ENCODE measurements at places on chromosomes 12 and 14. TPM values are rescaled to one million over a fixed set of nuclear protein-coding genes. Genes with fewer than 3 reads are reported as not detected.

- no peak overlapping the region for H3K4me3 ChIP-seq
- DNase-seq, result no peak
- peaks cover 56% of the 10 kb centered on the region for H3K27me3 ChIP-seq
- H3K27ac ChIP-seq, result no peak overlapping the region
These were observed 92.5 kb upstream of the NAP1L1 start for GRCh38 chr12:76176940-76177339.

- no peaks in the 10 kb centered on the region for H3K4me1 ChIP-seq
- no peaks in the 10 kb centered on the region for H3K36me3 ChIP-seq
These were observed 1013.1 kb upstream of the TMEM132C start for GRCh38 chr12:127253797-127254327.

- no peak overlapping the region for H3K4me3 ChIP-seq
- no peaks in the 10 kb centered on the region for H3K4me1 ChIP-seq
- DNase-seq, result no peak
These were observed 553.7 kb upstream of the LMO3 start for GRCh38 chr12:17159506-17160300.

DNA sequence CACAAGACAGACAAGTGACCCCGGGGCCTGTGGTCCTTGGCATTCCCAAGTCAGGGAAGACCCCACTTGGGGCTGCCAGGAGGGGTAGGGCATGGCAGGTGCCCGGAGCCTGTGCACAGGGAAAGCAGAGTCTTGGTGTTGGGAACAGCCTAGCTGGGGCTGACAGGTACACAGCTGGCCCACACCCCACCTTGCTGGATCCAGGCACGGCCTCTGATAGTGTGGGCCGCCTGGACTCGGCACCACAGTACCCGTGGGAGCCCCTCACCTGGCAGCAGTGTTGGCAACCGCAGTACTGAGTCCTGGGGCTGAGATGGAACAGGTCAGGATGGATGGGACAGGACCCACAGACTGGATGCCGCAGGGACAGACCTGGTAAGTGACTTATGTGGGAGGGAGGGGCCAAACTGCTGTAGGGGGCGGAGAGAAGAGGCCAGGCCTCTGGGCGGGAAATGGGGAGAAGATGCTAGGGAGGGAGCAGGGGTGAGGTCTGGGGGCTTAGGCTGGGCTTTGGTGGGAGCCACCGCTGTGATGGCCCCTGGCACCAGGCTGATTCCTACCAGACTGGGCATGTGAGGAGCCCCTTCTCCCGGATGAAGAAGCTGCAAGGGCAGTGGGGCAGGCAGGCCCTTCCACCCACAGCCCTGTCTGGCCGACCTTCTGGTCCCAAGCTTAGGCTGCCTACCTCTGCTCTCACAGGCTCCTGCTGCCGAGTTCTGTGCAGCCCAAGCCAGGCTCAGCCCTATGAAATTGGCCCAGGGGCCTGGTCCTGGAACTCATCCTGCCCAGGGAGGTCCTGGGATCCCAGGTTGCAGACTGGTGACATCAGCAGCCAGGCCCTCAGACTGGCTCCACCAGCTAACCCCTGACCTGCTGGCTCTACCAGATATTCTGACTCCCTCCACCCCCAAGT lies at the start of gene TGM1:
TGM1 (minus strand) TSS at position 357 of the 913 bp plus-strand sequence. CDS start 825 bp downstream, outside the sequence.
- DNase-seq, result no peak
- H3K36me3 ChIP-seq, result peaks cover 4% of the 10 kb centered on the region
- H3K4me1 ChIP-seq, result no peaks in the 10 kb centered on the region
- H3K27ac ChIP-seq, result no peak within 1 kb of the TSS
- no peaks in the 10 kb centered on the region for H3K27me3 ChIP-seq

DNA sequence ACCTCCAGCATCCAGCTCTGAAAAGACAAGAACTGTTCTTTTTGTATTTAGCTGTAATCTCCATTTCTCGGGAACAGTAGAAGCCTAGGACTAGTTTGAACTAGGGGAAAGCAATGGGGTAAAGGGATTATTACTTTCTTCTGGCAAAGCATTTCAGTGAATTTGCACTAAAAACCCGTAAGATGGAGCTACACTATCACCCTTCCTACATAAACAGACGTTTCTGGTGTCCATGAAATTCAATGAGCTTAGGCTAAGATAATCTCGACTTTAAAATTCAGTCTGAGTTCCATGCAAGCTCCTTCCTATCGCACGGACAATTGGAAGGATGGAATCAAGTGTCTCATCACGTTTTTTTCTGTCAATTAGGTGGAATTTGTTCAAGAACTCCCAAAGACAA lies 24.0 kb downstream of the ACSM4 start:
- no peak overlapping the region for H3K4me3 ChIP-seq
- DNase-seq, result no peak
- H3K4me1 ChIP-seq, result no peaks in the 10 kb centered on the region
- peaks cover 7% of the 10 kb centered on the region for H3K27me3 ChIP-seq

GRCh38 chr12:107236824-107237511 lies 143.6 kb upstream of the CRY1 start:
- peaks cover 15% of the 10 kb centered on the region for H3K4me1 ChIP-seq
- H3K4me3 ChIP-seq, result no peak overlapping the region
- DNase-seq, result no peak
- H3K27ac ChIP-seq, result no peak overlapping the region
- no peaks in the 10 kb centered on the region for H3K27me3 ChIP-seq
- no peaks in the 10 kb centered on the region for H3K36me3 ChIP-seq

GRCh38 chr12:24047326-24047725 lies 97.9 kb upstream of the SOX5 start:
- no peak overlapping the region for H3K4me3 ChIP-seq
- DNase-seq, result no peak
- no peaks in the 10 kb centered on the region for H3K4me1 ChIP-seq
- no peaks in the 10 kb centered on the region for H3K36me3 ChIP-seq

- H3K4me1 ChIP-seq, result peaks cover 11% of the 10 kb centered on the region
- no peak overlapping the region for H3K27ac ChIP-seq
- no peak for DNase-seq
- no peaks in the 10 kb centered on the region for H3K27me3 ChIP-seq
- peaks cover 5% of the 10 kb centered on the region for H3K36me3 ChIP-seq
These were observed 113.2 kb downstream of the DPF3 start for GRCh38 chr14:72780751-72781150.

- H3K27me3 ChIP-seq, result no peaks in the 10 kb centered on the region
- peak overlapping the region; percentile 30 for H3K27ac ChIP-seq
- H3K4me3 ChIP-seq, result peak overlapping the region; percentile 40
- no peak for DNase-seq
These were observed 67.5 kb downstream of the CHST11 start for GRCh38 chr12:104524034-104524832.

DNA sequence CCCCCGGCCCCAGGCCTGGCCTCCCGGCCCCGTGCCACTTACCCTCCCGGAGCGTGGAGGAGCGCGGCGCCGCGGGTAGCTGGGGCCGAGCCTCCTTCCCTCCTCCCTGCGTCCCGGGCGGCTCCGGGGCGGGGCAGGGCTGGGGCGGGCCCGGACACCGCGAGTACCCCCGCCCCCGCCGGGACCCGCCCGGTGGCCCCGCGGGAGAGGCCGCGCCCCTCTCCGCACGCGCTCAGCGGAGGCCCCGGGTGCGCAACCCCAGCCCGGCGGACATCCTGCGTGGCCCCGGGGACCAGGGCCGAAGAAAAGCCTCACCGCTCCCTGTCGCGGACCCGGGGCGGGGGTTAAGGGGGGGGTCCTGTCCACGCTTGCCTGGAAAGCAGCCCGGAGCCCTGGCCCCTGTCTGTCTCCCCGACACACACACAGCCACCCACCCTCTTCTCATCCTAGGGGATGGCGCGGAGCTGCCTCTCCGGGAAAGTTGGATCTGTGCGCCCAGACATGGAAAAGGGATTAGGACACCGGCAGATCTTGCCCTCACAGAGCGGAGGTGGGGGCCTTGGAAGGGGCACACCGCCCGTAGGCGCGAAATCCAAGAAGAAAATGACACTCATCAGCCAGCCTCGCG lies at the start of gene SYNE3:
SYNE3 (minus strand) TSS at position 97 of the 628 bp plus-strand sequence. CDS start 40,829 bp downstream, outside the sequence.
- peaks cover 64% of the 10 kb centered on the region for H3K4me1 ChIP-seq
- H3K27ac ChIP-seq, result peak within 1 kb of the TSS; percentile 65
- peaks cover 2% of the 10 kb centered on the region for H3K36me3 ChIP-seq
- peak within 1 kb of the TSS; percentile 93 for H3K4me3 ChIP-seq

DNA sequence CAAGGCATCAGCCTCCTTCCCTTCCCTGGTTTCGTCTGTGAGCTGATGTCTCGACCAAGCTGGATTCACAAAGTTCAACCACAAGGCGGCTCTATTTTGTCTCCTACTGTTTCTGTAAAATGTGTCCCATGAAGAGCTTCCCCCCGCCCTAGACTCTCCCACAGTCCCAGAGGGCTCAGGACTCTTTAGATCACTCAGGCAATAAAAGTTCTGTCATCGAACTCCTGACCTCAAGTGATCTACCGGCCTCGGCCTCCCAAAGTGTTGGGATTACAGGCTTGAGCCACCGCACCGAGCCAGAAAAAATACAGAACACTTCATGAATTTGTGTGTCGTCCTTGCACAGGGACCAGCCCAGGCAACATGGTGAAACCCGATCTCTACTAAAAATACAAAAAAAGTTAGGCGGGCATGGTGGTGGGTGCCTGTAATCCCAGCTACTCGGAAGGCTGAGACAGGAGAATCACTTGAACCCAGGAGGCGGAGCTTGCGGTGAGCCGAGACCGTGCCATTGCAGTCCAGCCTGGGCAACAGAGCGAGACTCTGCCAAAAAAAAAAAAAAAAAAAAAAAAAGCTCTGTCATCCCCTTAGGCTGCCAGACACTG lies 149.4 kb downstream of the BCL11B start:
- no peaks in the 10 kb centered on the region for H3K36me3 ChIP-seq
- H3K4me1 ChIP-seq, result peaks cover 18% of the 10 kb centered on the region
- H3K27me3 ChIP-seq, result no peaks in the 10 kb centered on the region
- DNase-seq, result no peak

- no peak for DNase-seq
- peaks cover under 1% of the 10 kb centered on the region for H3K36me3 ChIP-seq
- peaks cover 17% of the 10 kb centered on the region for H3K27me3 ChIP-seq
These were observed 93.5 kb upstream of the CEP83 start for GRCh38 chr12:94553130-94553519.

- H3K4me1 ChIP-seq, result peaks cover 30% of the 10 kb centered on the region
- DNase-seq, result no peak
- H3K36me3 ChIP-seq, result peaks cover 7% of the 10 kb centered on the region
- no peaks in the 10 kb centered on the region for H3K27me3 ChIP-seq
These were observed 10.3 kb downstream of the KCTD10 start for GRCh38 chr12:109466821-109467220.

- H3K4me3 ChIP-seq, result no peak overlapping the region
- no peaks in the 10 kb centered on the region for H3K36me3 ChIP-seq
- peaks cover 17% of the 10 kb centered on the region for H3K4me1 ChIP-seq
- H3K27ac ChIP-seq, result no peak overlapping the region
- no peak for DNase-seq
These were observed 12.9 kb upstream of the RNASE12 start for GRCh38 chr14:20603813-20604690.

- peaks cover 3% of the 10 kb centered on the region for H3K36me3 ChIP-seq
- H3K27ac ChIP-seq, result no peak overlapping the region
- no peaks in the 10 kb centered on the region for H3K4me1 ChIP-seq
- H3K27me3 ChIP-seq, result no peaks in the 10 kb centered on the region
- no peak overlapping the region for H3K4me3 ChIP-seq
- no peak for DNase-seq
These were observed 92.8 kb upstream of the PLXNC1 start for GRCh38 chr12:94055528-94055927.

DNA sequence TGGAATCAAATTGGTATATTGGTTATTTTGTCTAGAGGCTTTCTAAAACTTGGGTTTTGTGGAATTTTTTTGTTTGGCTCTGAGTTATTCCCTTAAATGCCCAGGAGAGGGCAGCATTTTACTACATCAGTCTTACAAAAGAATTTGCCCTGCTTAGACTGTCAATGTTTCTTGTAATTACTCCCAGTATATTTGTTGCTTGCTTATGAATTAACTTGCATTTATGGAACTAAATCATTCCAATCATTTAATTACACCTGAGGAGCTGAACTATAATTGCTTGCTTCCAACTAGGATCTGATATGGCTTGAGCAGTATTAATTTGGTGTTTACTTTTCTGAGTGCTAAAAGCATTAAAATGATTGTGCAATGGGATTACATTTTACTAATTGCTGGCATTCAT lies 48.7 kb downstream of the MIPOL1 start:
- H3K27me3 ChIP-seq, result no peaks in the 10 kb centered on the region
- no peak overlapping the region for H3K27ac ChIP-seq
- DNase-seq, result no peak

DNA sequence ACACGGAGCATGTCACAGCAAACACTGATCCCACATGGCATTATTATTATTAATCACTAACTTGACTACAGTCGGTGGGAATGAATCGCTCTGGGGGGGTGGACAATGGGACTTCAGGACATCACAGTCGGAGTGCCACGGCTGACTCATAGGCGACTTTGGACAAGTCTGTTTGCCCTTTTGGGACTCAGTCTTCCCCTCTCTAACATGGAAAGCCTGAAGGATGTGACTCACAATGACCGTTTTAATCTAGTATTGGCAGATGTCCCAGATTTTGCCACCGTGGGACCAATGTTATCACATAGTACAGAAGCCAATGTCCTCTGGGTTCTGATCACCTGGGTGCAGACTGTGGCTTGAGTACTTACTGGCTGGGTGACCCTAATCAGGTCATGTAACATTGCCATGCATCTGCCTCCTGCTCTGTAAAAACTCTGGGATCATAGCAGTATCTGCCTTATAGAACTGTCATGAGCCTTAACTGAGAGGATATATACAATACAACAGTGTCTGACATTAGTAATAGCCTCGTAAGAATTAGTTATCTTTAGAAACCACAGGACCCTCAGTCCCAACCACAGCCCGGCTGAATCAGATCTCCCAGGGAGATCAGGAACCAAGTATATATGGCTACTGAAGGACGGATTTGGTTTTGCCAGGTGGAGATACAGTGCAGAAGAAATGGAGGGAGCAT lies 362.6 kb downstream of the BCL11B start:
- no peak overlapping the region for H3K4me3 ChIP-seq
- no peaks in the 10 kb centered on the region for H3K27me3 ChIP-seq
- H3K36me3 ChIP-seq, result no peaks in the 10 kb centered on the region

- H3K4me1 ChIP-seq, result peaks cover 23% of the 10 kb centered on the region
- H3K4me3 ChIP-seq, result peak overlapping the region; percentile 37
- H3K27ac ChIP-seq, result peak overlapping the region; percentile 66
- H3K36me3 ChIP-seq, result no peaks in the 10 kb centered on the region
- peak; percentile 54 for DNase-seq
- no peaks in the 10 kb centered on the region for H3K27me3 ChIP-seq
These were observed 31.2 kb downstream of the TMCC3 start for GRCh38 chr12:94618995-94619695.

GRCh38 chr14:62614122-62614521 lies 431.1 kb downstream of the KCNH5 start:
- H3K4me1 ChIP-seq, result no peaks in the 10 kb centered on the region
- no peak for DNase-seq
- no peaks in the 10 kb centered on the region for H3K27me3 ChIP-seq
- H3K27ac ChIP-seq, result no peak overlapping the region
- no peak overlapping the region for H3K4me3 ChIP-seq

The KLRC3 gene
- total RNA-seq, result 2.5 TPM

The APAF1 gene
- 22.2 TPM for total RNA-seq

The EFS gene
- 0.19 TPM for total RNA-seq

The PPTC7 gene
- 42.9 TPM for total RNA-seq

The TMEM132C gene
- total RNA-seq, result not detected

The COCH gene
- total RNA-seq, result 1.6 TPM

The LRP6 gene
- 2.6 TPM for total RNA-seq

The STYK1 gene
- 1.8 TPM for total RNA-seq

The CCDC175 gene
- total RNA-seq, result not detected

The P2RX2 gene
- not detected for total RNA-seq

The NOVA1 gene
- total RNA-seq, result 0.44 TPM

The CCDC177 gene
- total RNA-seq, result not detected

The C12orf56 gene
- not detected for total RNA-seq

The LALBA gene
- total RNA-seq, result not detected
